NCI-H1048 (cell line): ENCODE measurements at places on chromosomes 6 and 20.

GRCh38 chr20:7980332-7981046 lies 39.1 kb downstream of the TMX4 start:
- DNase-seq: no peak

DNA sequence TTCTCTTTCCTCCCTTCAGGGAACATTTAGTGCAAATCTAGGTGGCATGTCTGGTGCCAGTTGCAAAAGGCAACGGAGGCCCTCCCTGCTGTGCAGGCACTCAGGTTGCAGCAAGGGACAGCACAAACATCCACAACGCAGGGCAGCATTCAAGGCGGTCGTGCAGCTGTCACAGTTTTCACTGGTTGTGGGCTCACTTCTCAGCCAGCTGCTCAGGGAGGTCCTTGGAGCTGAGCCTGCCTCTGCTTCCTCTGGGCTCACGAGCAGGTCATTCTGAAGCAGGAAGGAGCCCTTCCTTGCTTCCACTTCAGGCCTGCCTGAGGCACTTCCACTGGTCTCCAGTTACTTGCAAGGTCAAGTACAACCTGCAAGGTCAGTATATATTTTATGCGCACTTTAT lies 3.8 kb upstream of the NPEPL1 start:
- no peak for DNase-seq

DNA sequence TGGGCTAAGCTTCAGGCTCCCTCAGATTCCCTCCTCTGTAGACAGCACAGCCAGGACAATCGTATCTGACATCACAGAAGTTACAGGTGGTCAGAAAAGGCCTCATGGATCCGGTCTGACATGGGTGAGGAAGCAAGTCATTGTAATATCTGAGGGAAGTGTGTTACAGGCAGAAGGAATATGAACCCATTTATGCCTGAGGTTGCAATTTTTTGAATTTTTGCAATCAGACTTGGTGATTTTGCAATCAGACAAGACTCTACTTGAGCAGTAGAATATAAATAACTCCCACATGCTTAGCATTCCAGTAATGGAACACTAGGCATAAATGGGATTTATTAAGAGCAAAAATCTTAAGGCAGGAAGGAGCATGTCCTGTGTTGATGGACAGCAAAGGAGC lies 52.1 kb downstream of the CBLN4 start:
- no peak for DNase-seq

DNA sequence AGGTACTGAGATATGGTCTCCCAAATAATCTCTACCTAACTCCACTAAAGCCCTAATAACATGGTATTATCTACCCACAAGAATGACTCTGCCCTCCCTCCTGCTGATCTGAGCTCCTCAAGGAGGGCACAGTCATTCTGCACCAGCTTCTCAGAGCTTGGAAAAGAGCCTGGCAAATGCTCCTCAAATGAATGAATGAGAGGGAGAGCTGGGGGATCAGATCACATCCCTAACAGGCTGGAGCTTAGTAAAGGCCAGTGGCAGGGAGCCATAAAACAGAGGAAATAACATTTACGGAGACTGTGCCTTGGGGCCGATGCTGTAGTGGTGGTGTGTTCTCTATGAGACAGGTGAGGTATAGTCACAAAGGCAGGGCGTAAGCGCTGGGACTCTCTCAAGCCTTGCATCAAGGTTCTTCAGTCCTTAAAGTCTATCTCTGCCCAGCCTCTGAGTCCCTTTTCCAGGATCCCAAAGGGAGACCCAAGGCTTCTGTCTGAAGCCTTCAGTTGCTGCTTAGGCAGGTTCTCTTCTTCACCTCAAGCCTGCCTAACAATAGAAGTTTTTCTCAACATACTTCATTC lies 7.2 kb upstream of the NNAT start:
- DNase-seq: no peak

- no peak for DNase-seq
Measured at GRCh38 chr20:50415021-50415515, 95.1 kb upstream of the PTPN1 start.

DNA sequence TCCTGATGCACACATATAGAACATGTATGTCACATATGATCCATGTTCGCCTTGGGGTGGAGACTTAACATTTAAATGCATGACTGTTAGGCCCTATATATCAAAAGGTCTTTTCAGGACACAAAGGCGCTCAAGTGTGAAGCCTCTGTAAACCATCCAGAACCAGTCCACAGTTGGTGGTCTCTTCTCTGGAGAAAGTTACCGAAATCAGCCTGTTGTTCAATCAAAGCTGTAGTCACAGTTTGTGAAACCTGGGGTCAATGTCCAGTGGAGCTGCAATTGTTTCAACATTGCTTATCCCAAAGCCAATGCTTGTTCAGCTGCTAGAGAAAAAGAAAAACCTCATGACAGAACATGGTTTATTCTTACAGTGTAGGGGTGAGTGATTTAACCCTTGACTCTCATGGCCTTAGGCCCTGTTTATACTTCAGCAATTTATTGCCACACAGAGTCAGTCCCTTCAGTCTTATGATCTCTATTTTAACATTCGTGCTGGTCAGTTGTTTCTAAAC lies 193.6 kb upstream of the CST7 start:
- DNase-seq: no peak

DNA sequence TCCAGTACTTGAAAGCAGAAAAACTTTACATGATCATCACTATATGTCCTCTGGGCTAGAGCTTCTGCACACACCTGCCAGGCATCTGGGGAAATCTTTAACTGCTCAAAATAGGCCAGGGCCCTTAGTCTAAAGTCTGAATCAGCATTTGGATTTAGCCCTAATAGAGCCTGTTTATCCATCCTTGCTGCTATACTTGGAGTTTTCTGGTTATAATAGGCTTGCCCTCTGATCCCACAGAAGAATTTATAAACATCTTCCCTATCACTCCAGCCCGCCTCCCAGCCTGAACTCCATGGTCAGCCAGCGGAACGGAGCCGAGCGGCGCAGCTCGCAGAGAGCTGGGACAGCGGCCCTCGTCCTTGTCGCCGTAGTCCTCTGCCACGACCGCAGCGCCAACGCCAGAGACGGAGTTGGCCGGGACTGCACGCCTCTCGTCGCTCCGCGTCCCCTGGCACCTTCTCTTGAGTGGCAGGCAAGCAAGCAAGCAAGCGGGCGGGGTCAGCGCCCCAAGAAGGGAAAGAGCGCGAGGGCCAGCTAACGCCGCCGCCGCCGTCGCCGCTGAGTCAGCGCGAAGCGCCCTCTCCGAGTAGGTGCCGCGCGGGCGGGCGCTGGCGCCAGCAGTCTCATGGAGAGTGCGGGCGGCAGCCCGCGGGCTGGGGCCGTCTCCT lies 25.4 kb upstream of the ASIP start:
- DNase-seq: no peak

GRCh38 chr6:90356012-90356421 lies 59.4 kb upstream of the BACH2 start:
- no peak for DNase-seq

DNA sequence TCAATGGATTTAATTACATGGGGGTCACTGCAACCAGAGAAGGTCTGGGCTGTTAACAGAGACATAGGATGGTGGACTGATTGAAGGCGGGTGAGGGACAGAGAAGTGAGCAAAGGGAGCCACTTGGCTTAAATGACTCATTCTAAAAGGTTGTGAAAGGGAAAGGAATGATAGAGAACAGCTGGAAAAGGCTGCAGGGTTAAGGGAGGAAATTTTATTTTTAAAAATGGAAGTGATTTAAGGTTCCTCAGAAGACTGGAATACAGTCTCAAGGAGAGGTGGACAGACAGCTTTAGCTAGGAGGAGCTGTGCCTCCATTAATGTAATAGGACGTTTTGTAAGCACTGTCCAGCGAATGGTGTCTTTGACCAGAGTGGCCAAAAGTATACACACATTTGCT lies 46.7 kb downstream of the RGS17 start:
- DNase-seq: no peak

- DNase-seq: no peak
Measured at GRCh38 chr6:154234019-154234772, 122.4 kb downstream of the IPCEF1 start.

DNA sequence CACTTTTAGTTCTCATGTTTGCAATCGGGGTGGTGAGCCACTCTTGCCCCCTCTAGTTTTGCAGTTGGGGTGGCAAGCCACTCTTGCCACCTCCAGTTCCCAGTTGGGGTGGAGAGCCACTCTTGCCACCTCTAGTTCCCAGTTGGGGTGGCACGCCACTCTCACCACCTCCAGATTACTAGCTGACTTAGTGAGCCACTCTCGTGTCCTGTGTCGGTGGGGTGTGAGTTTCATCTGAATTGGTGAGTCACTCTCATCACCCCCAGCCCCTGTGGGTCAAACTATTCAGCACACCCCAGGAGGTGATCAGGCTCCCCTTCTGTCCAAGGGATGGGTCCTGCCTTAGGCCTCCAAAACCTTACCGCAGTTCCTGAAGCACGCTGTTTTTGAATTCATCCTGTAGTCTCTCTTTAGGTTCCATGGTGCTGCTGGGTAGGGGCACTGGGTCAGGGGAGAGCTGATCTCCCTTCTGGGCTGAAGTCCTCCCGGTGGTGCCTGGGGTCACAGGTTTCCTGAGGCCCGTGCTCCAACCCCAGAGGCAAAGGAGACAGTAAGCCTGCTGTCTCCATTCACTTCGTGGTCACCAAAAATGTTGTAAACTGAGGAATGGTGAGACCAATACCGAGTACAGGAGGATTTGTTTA lies 224.2 kb upstream of the SYNCRIP start:
- no peak for DNase-seq

GRCh38 chr6:153465050-153465449 lies 334.0 kb upstream of the RGS17 start:
- DNase-seq: no peak

DNA sequence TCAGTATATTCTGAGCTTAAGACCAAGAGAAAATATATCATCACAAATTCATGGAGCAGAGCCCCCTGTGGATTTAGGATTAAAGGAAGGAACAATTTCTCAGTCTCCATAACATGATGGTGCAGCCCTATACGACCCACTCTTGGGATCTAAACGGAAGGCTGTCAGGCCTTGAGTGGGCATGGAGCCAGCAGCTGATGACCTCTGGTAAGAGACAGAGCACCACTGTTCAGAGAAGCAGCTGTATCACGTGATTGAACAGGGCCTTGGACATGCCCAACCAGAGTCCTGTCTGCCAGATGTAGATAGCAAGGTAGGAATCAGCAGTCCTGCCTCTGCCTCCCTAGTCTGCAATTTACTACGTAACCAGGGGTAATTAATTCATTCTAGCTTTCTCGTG lies 259.4 kb upstream of the POU3F2 start:
- no peak for DNase-seq

GRCh38 chr6:43216200-43216599 lies 13.1 kb downstream of the DNPH1 start:
- DNase-seq: no peak

- DNase-seq: no peak
Measured at GRCh38 chr6:140915551-140915950, 1217.2 kb upstream of the GJE1 start.

- no peak for DNase-seq
Measured at GRCh38 chr6:89934685-89935366, 40.6 kb downstream of the GJA10 start.

- no peak for DNase-seq
Measured at GRCh38 chr6:34067814-34068213, 78.1 kb downstream of the GRM4 start.

GRCh38 chr6:54706391-54706790 lies 140.2 kb upstream of the FAM83B start:
- no peak for DNase-seq

DNA sequence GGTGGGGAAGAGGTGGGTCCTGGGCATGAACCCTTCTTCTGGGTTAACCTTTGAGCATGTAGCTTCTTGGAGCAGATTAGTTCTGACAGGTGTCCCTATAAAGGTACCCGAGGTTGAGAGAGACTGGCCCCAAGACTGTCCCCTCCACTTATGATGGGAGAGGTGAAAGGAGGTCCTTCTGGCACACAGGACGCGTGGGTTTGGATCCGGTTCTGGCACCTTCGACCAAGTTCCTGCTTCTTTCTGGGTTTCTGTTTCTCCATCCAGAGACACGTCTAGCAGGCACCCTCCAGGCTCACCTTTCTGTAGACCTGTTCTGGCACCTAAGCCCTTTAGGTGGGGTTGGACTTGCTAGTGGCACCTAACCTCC lies 4.1 kb downstream of the PAX1 start:
- no peak for DNase-seq

GRCh38 chr6:28816909-28817807 lies 106.6 kb downstream of the TRIM27 start:
- no peak for DNase-seq

DNA sequence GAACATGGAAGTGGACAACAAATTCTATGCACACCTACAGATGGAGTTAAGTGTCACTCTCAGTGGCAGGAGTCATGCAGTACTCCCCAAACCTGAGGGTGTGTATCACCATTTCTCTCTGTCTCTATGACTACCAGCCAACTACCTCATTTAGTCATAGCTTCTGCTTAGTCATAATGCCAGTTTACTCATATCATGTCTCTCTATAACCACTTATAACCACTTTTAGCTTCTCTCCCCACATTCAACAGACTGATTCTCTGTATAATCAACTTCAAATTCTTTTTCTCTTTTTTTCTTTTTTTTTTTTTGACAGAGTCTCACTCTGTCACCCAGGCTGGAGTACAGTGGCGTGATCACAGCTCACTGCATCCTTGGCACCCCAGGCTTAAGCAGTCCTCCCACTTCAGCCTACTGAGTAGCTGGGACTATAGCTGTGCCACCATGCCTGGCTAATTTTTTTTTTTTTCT lies 13.8 kb upstream of the GTF3C6 start:
- DNase-seq: no peak

DNA sequence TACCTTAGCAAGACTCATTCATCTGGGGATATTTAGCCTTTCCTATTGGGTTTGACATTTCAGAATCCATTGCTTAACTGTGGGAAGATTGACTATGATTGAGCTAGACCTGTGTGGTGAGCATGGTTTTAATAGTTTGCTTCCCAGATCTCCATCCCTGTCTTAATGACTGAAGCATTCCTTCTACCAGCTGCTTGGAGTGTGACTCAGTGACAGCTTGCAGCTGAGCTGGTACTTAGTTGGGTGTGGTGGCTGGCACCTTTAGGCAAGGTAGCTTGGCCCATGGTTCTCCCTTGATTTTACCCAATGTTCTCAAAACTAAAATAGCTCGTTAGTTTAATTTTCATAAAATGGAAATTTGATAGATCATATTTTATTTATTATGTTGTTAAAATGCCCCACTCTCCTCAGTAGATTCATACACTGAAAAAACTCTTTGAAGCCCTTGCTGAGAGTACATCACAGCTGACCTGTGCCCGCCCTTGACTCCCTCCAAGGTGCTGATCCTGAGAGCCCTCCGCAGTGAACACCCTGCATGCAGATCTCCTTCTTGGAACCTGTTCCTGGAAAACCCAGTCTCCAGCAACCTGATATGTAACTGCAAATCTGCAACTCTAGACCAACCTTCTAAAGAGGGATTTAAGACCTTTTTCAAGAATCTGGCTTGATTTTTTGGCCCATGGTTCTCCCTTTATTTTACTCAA lies 19.1 kb downstream of the DOK5 start:
- DNase-seq: no peak

GRCh38 chr6:119157506-119157815 lies 79.0 kb upstream of the FAM184A start:
- DNase-seq: no peak

DNA sequence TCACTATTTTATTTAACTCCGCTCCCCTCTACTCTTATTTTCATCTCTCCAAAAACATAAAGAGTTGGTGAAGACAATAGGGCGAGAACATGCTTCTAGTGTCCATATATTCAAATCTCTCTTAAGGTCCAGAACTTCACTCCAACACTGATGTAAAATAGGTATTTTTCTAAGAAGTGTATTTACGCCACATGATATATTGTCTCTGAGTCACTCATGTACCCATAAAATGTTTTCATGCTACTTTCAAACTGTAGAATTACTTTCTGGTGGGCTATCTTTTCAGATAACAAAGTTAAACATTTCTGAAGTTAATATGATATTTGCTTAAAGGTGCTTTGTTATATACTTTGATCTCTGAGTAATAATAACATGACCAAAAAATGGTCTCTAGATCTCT lies 124.1 kb upstream of the IFNGR1 start:
- no peak for DNase-seq
